ENCODE measurements at places on chromosomes 4 and X.

- DNase-seq, result no peak
These were observed 41.9 kb upstream of the NSG1 start for GRCh38 chr4:4344915-4345527.

DNA sequence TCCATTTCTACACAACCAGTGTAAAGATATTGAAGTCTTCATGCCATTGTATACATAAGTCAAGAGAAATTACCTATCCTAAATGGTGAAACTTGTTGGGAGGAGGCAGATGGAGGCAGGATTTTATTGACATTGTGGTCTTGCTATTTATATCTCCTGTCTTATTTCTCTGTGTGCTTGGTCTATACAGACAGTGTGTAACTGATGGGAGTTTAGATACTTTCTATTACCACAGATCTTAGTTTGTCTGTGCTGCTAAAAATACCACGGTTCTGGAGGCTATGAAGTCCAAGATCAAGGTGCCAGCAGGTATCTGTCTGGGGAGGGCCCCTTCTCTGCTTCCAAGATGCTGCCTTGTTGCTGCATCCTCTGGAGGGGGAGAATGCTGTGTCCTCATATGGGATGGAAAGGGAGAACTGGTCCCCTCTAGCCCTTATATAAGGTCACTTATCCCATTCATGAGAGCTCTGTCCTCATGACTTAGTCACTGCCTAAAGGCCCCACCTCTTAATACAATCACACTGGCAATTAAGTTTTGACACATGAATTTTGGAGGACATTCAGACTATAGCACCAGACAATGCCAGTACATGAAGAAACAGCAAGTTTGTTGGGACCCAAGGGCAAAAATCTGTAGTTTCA lies 62.4 kb downstream of the SYNPO2 start:
- no peak for DNase-seq

GRCh38 chr4:130478406-130478805 lies 1382.5 kb downstream of the C4orf33 start:
- DNase-seq, result no peak

DNA sequence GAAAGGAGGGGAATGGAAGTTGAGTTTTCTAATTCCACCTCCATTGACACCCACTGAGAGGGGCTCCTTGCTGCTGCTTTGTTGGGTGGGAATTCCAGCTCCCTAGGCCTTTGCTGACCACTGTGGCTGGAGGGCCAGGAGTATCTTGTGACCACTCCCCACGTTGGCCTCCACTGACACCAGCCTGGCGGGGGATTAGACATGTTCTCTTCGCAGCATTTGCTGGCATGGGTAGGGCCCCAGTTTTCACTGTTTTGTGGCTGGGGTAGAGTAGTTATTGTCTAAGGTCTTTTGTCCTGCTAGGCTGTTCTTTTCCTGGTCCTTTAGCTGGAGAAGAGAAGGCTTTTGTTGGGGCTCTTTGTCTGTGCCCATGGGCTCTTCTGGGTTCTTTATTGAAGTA lies 116.7 kb downstream of the CDKL5 start:
- no peak for DNase-seq

- no peak for DNase-seq
These were observed 99.1 kb upstream of the FAM47C start for GRCh38 chrX:36908801-36909675.

GRCh38 chr4:185787926-185788679 lies 23.9 kb downstream of the SORBS2 start:
- DNase-seq, result no peak

- no peak for DNase-seq
These were observed 3.8 kb downstream of the PNMA3 start for GRCh38 chrX:153060095-153060445.

- no peak for DNase-seq
These were observed 412.1 kb downstream of the UBE2NL start for GRCh38 chrX:144295921-144296320.

DNA sequence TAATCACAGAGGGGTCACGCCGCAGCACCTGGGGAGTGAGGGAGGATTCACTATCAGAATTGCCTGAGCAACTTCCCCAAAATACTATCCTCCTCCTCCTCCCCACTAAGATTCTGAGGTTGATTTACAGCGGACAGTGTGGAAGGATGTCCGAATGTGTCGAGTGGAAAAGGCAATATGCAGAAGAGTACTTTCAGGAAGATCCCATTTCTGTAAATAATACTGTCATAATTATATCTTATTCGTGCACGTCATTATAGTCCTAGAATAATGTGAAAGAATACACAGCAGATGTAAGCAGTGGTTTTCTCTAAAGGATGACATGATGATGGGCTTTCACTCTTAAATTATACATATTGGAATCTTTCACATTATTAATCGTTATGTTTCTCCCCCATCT lies 149.8 kb upstream of the NOCT start:
- no peak for DNase-seq

GRCh38 chr4:174012135-174012885 lies 271.2 kb downstream of the FBXO8 start:
- no peak for DNase-seq
